ENCODE measurements at places on chromosomes 2 and 18. TPM values are rescaled to one million over a fixed set of nuclear protein-coding genes. Genes with fewer than 3 reads are reported as not detected.
A peak's percentile ranks its signal among the peaks of the same experiment; 100 is the strongest.

- no peak for DNase-seq
Observed at GRCh38 chr18:58186258-58186948, 142.4 kb downstream of the NEDD4L start.

DNA sequence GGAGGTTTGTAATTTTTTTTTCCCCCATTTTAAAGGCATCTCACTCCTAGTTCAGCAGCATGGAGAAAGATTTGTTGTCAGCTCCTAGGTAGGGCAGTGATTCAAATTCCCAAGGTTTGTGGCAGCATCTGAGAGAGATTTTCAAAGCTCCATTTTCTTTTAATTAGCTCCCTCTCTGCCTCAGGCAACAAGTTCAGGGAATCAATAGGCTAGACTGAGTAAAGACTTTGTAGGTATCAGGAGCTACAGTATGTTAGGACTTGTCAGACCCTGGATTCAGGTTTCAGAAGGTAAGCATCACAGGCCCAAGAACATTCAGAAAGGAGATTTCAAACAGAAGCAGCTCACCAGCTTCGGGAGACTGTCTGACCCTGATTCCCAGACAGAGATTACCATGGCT, 273.3 kb upstream of the ERBB4 start:
- DNase-seq: no peak

GRCh38 chr2:37622450-37623100, 48.9 kb downstream of the CDC42EP3 start:
- no peak for DNase-seq

DNA sequence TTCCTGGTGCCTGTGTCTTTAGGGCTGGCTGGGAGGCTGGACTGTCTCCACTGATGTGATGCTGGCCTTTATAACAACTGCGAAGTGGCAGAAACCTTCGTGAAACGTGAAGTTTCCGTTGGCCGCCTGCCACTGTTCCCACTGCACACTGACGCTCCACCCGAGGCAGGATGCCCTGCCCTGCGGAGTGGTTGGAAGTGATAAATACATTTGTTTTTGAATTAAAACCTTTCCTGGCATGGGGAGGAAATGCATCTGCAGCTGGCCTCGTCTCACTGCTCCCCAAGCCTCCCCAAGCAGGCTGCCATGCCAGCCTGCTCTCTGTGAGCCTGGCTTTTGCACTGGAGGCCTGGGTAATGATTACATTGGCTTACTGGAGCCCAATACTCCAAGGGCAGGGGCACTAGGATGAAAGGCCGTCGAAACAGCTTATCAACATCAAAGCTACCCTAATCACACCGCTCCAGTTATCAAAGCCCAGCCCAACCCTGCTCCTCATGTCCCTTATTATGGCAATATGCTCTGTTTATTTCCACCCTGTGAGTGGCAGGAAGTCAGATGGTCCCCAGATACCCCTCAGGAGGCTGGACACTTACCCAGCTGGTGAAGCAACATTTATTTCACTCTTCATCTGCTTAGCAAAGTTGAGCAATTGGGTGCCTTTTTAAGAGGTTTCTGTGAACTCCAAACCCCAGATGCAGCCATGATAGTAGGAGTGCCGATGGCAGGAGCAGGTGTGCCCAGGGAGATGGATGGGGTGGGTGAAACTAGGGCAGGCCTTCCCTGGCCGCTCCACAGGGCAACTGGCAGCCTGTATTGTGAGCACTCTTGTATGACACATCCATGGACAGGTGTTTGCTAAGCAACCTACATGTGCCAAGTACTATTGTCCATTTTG, 97.4 kb upstream of the ITGA6 start:
- no peak for DNase-seq

GRCh38 chr2:223104336-223105132, 52.5 kb downstream of the KCNE4 start:
- no peak for DNase-seq

DNA sequence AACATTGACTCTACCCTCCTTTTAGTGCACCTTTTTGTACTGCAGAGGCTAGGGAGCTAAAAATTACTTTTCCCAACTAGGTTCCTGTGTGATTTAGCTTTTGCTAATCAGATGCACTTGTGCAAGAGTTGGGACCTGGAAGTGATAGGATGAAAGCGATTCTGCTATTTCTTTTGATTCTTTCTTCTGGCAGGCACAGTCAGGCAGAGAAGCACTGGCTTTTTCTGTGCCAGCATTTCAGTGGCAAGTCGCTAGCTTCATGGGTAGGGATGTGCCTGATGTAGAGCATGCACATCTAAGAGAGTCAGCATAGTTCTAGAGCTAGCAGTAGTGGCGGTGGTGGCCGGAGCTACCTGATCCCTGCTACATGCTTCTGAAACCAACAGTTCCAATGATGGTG, 89.8 kb downstream of the MDH1 start:
- DNase-seq: no peak

- DNase-seq: no peak
Observed at GRCh38 chr18:59537579-59537978, 159.6 kb downstream of the CCBE1 start.

GRCh38 chr2:80643598-80643997, 339.0 kb upstream of the LRRTM1 start:
- DNase-seq: no peak

DNA sequence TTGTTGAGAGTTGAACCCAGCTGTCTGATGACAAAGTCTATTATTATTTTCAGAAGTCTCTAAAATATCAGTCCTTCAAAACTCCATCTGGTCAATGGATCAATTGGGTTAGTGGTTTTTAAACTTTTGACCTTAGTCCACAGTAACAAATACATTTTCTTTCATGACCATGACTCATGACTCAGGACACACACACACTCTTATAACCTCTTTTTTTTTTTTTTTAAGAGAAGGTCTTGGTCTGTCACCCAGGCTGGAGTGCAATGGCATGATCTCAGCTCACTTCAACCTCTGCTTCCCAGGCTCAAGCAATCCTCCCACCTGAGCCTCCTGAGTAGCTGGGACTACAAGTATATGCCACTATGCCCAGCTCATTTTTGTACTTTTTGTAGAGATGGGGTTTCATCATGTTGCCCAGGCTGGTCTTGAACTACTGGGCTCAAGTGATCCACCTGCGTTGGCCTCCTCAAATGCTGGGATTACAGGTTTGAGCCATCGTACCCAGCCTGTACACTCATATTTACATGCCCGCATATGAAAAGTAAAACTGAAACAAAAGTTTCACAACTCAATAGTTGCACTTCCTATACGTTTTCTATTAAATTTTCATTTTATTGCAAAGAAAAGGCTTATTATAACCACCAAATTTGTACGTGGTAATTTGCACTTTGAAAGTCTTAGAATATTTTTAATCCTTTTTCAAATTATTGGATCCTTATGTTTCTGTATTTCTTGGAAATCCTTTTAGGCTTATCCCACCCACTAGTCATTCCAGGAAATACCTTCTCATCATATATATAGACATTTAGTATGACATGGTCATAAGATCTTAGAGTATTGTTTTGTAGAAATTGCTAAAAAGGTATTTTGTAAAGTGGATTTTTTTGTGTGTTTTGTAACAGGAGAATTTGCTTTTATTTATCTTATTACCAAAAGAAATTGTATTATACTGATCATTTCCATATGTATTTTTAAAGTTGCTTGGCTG, 199.0 kb downstream of the LPIN1 start:
- DNase-seq: no peak

- no peak for DNase-seq
Observed at GRCh38 chr18:34862561-34862960, 152.5 kb downstream of the DTNA start.

DNA sequence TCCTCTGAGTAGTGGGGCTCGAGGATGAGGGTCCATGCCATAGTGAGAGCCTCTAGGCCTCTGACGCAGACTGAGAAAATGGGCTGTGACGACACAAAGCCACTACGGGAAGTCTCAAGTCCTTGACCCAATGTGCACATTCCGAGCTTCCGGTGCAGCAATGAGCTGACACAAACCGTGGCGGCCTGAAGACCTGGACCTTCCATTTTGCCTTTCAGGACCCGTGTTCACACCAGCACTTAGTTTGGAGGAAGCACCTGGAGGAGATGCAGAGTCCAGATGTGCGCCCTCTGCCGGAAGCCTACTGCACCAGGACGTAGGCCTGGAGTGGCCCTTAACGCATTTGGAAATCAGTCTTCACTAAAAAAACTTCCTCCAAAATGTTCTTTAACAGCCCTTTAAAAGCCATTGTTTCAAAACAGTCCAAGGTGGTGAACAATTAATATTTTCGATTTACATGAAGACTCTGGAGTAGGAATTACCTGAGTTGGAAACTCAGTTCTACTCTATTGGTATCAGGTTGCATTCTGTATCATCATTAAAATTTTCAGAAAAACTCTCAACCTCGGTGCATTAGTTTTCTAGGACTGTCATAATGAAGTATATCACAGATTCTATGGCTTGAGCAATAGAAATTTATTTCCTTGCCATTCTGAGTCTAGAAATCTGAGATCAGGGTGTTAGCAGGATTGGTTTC, 33.9 kb downstream of the BMP10 start:
- peak; percentile 77 for DNase-seq

GRCh38 chr2:10380048-10380926, 67.8 kb downstream of the ODC1 start:
- DNase-seq: no peak

DNA sequence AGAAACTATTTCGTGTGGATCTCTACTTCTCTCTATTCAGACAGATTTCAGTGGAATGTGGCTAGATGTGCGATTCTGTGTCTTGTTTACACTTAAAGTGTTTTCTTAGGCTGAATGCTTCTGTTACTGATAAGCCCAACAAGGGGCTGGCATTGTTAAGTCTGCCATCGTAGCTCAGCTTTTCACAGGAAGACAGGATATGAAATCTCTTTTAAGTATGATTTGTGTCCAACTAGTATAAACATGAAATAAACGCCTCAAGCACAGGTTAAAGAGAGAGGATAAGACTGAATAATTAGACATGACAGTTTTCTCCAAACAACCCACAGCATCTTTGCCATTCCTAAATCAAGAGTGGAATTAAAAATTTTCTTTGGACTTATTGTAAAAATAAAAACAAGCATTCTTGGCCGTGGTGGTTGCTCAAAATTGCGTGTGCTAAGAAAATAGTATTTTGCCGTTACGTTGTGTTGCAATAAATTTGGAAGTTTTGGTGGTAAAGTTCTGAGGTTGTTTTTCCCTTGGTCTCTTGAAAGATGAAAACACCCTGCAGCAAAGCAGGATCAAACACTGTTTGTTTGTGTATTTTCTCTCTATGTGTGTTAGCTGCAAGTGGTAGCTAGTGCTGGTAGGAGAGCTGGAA, 1.0 kb downstream of the VIT start:
- no peak for DNase-seq

DNA sequence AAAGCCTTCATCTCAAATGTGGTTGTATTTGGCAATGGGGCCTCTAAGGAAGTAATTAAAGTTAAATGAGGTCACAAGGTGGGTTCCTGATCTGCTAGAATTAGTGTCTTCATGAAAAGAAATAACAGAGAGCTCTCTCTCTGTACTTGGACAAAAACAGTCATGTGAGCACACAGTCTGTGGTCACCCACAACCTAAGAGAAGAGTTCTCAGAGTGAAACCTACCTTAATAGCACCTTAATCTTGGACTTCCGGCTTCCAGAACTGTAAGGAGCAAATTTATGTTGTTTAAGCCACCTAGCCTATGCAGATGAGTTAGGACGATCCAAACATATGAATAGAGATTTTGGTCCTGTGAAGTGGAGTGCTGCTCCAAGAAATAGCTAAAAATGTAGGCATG, 758.9 kb downstream of the LRRTM4 start:
- DNase-seq: no peak

DNA sequence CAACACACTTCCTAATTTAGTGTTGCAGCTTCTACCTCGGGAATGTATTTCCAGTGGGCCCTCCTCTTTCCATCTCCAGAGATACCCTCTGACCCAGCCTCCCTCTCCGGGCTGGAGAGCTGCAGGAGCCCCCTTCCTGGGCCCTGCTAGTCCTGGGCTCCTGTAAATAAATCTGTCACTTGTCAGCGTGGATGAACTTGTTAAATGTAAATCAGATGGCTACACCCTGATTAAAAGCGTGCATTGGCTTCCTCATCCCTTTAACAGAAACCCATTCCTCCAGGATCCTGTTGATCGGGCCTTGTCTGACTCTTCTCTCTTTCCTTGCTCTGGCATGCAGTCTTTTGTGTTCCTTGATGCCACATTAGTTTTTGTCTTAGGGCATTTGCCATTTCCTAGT, 2.4 kb downstream of the ZNF236 start:
- DNase-seq: no peak

GRCh38 chr2:40178971-40179370, 272.9 kb downstream of the SLC8A1 start:
- no peak for DNase-seq

DNA sequence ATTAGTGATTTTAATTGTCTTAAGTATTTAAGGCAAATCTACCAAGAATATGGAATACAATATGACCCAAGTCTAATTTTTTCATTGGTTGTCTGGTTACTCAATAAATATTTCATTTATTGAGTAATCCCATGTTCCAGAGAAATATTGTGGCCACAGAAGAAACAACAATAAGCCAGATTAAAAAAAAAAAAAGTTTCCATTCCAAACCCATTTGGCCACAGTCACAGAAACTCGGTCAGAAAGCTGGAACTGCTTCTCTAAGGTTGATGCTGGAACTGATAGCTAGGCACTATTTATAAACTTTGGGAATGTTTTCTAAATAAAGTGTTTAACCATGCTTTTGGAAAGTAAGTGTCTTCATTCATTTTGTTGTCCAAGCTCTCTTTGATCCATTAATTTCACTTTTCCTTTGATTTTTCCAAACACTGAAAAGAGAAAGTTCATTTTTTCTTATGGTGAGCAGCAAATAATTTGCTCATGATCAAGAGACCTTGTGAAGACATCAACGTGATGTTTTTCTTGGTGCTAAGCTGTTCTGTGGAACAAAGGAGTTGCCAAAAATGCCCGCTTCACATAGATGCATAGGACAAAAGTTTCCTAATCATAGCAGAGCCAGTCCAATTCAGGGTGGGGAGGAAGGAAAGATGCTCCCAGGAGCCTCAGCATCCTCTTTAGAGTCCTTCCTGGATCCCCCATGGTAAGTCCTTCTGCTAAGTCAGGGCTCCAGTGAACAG, 72.1 kb upstream of the CCBE1 start:
- no peak for DNase-seq

DNA sequence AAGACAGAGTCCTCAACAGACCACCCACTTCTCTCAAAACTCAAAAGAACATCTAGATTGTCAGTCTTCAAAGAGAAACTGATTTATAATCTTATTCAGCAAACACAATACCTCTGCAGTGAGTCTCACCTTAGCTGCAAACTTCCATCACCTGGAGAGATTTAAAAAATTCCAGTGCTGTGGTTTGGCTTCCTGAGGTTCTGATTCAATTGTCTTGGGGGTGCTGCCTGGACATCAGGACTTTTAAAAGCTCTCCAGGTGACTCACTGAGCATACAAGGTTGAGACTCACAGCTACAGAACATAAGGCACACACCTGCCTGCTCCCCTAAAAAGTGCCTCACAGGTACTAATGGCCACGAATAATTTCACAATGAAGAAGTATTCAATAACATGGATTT, 40.3 kb downstream of the RNF152 start:
- no peak for DNase-seq

- peak; percentile 87 for DNase-seq
Observed at GRCh38 chr2:70069049-70069448, 18.2 kb upstream of the PCBP1 start.

- DNase-seq: no peak
Observed at GRCh38 chr2:207035875-207036274, 96.6 kb downstream of the CPO start.

The IL37 gene
- not detected for total RNA-seq

The CRYGD gene
- not detected for total RNA-seq

The DSG4 gene
- total RNA-seq: not detected

The SCRN3 gene
- 26.7 TPM for total RNA-seq

The SAG gene
- 0.05 TPM for total RNA-seq

The AMER3 gene
- not detected for total RNA-seq

The MALL gene
- total RNA-seq: not detected

The SYT4 gene
- not detected for total RNA-seq

The ABCB11 gene
- total RNA-seq: not detected

The LTBP1 gene
- total RNA-seq: 0.39 TPM

All from natural killer cell treated with Interleukin-12 subunit alpha and Interleukin-12 subunit beta and Interleukin-15 and Interleukin-18, amount 100 ng/mL, for 72 hours (primary cell).